Activated CD4-positive, alpha-beta T cell treated with anti-CD3 and anti-CD28 coated beads for 4 hours (primary cell): ENCODE measurements at places on chromosomes 3 and 15.

DNA sequence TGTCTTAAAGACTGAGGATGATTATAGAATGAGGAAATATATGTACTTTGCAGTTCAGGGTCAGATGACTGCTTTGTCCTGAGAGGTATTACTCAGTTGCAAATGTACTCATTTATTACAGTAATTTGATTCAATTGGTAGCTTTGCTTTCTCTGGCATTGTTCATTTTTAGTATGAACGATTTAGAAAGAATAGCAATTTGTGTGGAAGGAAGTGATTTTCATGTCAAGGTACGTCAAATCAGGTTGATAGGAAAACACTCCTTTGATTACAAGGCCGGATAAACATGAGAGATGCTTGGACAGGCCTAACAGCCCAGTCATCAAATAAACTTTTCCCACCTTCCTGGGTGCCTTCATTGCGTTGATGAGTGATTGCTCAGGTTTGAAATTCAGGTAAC is 53.8 kb downstream of the UNC13C start:
- DNase-seq = no peak

DNA sequence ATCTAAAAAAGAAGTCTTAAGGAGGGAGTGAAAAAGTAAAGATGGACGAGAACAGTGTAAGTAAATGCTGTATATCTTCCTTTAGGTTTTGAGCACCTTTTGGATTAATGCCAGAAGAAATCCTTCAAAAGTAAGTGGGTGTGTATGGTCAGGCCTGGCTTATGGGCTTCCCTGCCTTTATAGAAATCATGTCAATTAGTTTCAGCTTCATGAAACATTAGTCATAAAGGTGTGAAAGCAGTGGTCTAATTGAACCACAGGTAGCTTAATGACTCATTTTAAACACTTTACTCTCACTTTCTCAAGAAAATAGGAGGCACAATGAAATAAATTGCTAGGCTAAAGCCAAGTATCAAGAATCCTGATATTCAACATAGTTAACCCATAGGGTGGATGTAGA is 467.4 kb upstream of the DPPA4 start:
- DNase-seq = peak; percentile 9

DNA sequence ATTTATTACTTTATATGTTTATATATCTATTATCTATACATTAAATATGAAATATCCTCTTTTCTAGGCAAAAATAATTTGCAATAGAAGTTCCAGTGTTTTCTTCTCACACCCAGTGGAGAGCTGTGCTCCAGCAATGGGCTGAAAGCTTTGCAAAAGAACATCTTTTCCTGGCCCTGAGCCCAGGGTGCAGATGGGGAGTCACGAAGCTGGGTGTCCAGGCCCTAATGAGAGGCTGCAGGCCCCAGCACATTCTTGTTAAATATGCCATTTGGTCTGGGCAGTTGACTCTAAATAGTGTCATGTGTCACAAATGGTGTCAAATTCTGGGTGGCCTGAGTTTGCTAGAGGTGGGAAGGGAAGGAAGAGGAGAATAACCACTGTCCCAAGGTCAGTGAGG is 5.7 kb downstream of the NTRK3 start:
- no peak for DNase-seq

- no peak for DNase-seq
These were observed 201.1 kb downstream of the NR1D2 start for GRCh38 chr3:24145981-24146822.

- no peak for DNase-seq
These were observed 102.1 kb upstream of the ETV5 start for GRCh38 chr3:186210852-186211500.

GRCh38 chr3:46661776-46662766 is 31.4 kb downstream of the ALS2CL start:
- DNase-seq = no peak

DNA sequence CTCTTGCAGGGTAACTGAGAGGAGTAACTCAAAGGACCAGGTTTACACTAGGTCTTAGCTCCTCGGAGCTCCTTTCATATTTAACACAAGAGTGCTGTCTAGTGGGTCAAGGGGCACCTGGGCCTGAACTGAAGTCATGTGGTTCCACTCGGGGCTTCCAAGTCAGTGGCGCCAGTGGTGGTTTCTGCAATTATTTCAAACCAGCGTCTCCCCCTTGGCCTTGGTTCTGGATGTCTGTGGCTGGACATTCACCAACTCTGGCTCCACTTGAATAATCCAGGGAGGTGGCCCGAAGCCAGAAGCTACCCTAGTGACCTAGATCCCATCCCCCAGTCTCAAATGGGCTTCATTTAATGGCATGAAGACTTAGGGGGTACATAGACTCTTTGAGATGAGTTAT is 144.3 kb upstream of the ADAMTS9 start:
- DNase-seq = no peak

- DNase-seq = no peak
These were observed 101.3 kb downstream of the DGKG start for GRCh38 chr3:186260726-186261125.
